GM13977 (cell line): ENCODE measurements at places on chromosomes 7 and 10.
A peak's percentile ranks its signal among the peaks of the same experiment; 100 is the strongest.

GRCh38 chr7:95690367-95690947, 81.9 kb upstream of the DYNC1I1 start:
- no peak for DNase-seq

DNA sequence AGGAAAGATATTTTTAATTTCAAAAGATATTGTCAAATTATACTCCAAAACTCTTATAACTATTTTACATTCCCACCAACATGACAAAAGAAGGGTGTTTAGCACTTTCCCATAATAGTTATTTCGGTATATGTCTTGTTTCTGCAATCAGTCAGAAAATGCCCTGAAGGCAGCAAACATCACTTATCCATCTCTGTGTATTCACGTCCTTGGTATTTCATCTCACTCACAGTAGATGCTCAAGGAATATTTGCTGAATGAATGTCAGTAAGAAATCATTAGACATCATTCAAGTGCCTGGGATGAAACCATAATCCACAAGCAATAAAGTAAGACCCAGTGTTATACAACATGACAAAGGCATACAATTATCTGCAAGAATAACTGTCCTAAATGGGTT, 112.7 kb downstream of the GFRA1 start:
- no peak for DNase-seq

GRCh38 chr10:74078037-74078436, 72.6 kb downstream of the AP3M1 start:
- DNase-seq: no peak

- no peak for DNase-seq
These were observed 202.5 kb upstream of the SHH start for GRCh38 chr7:156014808-156015207.

GRCh38 chr10:70950037-70950436, 61.7 kb upstream of the PCBD1 start:
- no peak for DNase-seq

DNA sequence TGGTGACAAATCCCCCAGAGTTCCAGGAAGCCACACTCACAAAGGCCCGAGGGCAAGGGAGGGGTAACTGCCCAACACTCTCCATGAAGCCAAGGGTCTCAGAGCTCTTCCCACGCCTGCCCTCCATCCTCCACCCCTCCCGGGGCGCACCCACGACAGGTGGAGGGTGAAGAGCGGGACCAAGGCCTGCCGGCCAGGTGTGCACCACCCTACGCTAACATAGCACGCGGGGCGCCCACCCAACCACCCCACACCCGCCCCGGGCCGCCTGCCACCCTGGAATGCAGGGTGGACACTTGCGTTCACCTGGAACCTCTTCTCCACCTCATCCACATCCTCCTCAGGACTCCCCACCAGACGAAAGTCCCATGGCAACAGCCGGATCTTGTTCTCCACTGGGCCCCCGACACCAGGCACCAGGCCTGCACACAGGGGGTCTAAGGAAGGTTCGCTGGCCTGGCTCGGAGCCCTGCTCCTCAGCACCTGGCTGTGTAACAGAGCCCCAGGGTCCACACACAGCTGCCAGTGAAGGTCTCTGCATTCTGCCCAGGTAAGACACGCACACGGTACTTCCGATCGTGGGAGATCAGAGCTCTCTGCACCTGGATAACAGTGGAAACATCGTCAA, 32.7 kb downstream of the MAD1L1 start:
- DNase-seq: no peak

- DNase-seq: no peak
These were observed 104.7 kb upstream of the RAB11FIP2 start for GRCh38 chr10:118151461-118151860.

- DNase-seq: peak; percentile 31
These were observed 57.3 kb downstream of the MAPK8 start for GRCh38 chr10:48363617-48364355.

DNA sequence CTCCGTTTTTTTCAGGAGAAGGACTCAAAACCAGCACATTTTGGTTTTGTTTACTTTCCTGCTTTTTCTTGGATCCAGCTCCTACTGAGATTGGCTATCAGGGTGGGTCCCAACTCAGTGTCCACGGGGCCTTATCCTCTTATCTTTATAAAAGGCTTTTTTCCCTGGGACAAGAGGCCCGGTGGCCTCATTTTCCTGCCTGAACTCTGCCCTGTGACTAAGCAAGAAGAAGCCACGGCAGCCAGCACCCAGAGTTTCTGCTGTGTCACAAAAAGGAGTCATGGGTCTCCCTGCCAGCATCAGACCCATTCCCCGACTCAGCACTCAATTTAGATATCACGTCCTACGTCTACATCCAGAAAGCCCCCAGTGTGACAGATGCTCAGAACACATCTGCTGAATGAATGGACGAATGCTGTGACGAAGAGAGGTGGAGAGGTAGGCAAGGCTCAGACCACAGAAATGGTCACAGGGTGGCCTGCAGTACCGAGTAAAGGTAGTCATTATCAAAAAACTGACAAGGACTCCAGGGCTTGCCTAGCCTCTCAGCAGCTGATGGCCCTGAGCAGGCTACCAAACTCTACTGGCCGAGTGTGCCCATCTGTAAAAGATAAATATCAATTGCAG, 16.7 kb downstream of the DLG5 start:
- no peak for DNase-seq

GRCh38 chr10:100814751-100815474, 69.5 kb downstream of the PAX2 start:
- DNase-seq: no peak

GRCh38 chr10:5892007-5892406, 2.0 kb downstream of the FBH1 start:
- no peak for DNase-seq
